ENCODE measurements at places on chromosomes 2 and 18.

DNA sequence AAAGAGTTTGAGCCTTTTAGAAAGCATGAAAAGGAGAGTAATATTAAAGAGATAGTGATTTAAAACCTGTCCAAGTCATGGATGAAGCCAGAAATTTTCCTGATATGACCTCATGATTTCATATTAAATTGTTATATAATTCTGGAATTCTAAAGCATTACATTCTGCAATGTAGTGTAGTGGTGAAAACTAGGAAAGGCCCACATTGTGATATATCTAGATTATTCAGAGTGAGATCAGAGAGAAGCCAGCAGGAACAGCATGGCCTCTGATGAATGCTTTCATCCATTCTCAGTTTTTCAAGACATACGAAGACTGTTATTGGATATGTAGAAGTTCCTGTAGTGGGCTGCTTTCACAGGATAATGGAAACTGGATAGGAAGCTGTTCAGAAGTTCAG, 98.8 kb downstream of the LCLAT1 start:
- no peak for DNase-seq

GRCh38 chr2:126707941-126708340, 52.0 kb downstream of the GYPC start:
- no peak for DNase-seq

- DNase-seq, result peak; percentile 32
These were observed 329.5 kb downstream of the CDH2 start for GRCh38 chr18:27847412-27847811.

- DNase-seq, result no peak
These were observed 171.8 kb downstream of the ASXL3 start for GRCh38 chr18:33749834-33750233.

DNA sequence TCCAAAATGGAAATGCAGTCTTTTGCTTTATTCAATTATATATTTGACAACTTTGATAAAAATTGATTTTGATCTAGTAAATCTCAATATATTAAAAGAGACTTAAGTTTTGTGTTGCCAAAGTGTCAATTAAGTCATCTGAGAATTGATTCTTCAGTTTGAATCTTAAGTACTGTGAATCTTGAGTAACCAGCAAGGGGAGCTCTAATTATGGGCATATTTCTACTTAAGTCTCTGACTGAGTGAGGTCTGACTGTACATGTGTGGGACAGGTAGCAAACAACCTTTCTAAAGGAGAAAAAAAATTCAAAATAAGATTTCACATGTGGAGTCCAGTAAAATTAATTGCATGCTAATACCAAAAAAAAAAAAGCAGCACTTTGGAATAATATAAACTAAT, 503.7 kb upstream of the SLC8A1 start:
- no peak for DNase-seq

- no peak for DNase-seq
These were observed 8.9 kb downstream of the FBXO36 start for GRCh38 chr2:229931241-229931640.

DNA sequence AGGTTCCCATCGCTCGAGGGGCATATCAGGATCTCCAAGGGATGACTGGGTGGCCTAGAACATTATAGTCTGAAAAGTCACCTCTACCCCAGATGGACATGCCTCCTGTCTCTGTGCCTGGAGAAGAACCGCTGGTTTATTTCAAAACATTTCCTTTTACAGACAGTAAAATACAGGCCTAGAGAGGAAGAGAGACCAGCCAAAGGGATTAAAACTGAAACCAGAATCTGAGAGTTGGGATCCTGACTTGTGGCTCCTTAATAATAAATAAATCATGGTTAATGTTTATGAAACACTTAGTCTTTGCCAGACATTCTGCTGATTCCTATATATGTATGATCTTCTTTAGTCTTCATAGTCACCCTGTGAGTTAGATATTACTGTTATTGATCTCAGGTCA, 153.7 kb downstream of the DDX1 start:
- DNase-seq, result no peak

GRCh38 chr2:240286596-240286995, 146.1 kb upstream of the OTOS start:
- no peak for DNase-seq

- DNase-seq, result no peak
These were observed 73.5 kb downstream of the VAPA start for GRCh38 chr18:9987345-9987744.

DNA sequence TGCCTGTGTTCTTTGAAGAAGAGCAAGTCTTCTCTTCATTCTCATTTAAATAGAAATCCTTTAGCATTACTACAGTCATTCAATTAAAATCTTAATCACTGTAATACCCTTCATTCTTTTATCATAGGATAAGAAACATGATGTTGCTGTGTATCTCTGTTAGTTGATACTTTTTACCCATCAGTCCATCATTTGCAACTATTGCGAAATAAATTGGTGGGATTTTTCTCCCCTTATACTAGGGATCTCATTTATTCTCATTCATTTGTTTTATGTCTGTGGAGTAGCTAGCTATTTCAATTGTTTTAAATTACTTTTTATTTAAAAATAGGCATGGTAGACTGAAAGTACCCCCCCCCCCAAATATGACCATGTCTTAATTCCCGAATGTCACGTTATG, 235.3 kb downstream of the KIAA1328 start:
- DNase-seq, result no peak

DNA sequence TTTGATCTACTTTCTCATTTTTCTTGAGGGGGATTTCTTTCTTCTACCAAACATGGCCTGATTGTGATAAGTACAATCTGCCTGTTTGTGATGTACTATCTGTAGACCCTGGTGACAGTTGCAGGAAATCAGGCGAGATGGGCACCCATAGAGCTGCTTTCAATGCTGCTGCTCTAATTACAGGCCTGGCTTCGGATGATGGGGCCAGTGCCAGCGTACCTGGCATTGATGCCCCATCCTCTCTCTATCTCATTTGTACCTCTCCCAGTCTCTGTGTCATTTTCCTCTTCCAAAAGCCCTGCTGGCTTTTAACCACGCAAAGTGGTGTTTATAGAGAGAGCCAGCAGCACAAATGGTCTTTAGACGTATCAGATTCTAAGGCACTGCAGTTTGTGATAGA, 69.9 kb downstream of the KCTD18 start:
- DNase-seq, result no peak

GRCh38 chr18:76486574-76486973, 8.5 kb downstream of the ZNF516 start:
- DNase-seq, result no peak

- no peak for DNase-seq
These were observed 274.0 kb downstream of the NDUFA10 start for GRCh38 chr2:239750929-239751678.

DNA sequence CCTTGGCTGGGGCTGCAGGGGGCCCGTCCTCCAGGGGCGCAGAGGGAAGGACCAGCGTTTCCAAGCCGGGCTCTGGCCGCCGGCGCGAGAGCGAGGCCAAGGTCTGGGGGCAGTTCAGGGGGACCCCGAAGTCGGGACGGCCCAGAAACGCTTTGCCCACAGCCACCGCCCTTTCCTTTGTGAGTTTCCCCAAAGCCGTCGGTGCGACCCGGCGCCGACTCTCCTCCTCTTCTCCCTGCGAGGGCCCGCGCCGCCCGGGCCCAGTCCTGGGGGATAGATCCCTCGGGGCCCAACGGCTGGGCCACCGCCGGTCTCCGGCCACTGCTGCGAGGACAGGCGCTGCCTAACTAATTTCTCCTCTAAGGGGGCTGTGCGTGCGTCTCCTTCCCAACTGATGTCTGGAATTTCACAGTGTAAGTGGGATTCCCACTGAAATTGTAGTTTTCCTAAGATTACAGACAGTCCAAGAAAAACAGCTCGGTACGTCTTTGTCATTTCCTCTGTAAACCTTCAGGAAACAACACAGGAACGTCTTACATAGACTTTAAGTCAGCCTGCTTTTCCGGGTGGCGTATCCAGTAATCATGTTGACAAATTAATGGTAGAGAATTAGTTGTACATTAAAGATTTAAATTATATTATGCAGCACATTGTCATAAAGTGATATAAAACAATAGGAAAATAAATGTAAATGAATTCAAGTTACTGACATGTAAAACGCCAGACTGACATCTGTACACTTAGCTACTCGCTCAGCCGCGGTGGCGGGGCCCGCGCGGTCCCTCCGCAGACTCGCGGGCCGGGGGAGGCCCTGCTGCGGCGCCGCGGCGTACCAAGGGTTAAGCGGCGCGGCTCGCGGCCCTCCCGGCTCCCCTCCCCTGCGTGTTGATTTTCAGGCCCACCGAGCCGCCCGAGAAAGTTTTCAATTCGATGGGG, 139.4 kb upstream of the SIX3 start:
- DNase-seq, result no peak

DNA sequence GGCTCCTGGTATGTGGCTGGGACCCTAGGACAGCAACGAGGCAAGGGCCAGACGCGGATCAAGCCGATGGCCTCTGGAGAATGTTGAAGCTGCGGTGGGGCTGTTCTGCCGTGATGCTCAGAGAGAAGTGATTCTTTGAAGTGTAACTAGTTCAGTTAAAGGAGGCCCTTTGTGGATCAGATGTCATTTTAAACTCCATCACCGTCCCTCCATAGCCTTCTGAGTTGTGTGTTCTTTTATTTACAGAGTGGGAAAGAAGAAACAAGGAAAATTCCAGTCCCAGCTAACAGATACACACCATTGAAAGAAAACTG, 403 bp downstream of the PNO1 start:
- DNase-seq, result no peak

DNA sequence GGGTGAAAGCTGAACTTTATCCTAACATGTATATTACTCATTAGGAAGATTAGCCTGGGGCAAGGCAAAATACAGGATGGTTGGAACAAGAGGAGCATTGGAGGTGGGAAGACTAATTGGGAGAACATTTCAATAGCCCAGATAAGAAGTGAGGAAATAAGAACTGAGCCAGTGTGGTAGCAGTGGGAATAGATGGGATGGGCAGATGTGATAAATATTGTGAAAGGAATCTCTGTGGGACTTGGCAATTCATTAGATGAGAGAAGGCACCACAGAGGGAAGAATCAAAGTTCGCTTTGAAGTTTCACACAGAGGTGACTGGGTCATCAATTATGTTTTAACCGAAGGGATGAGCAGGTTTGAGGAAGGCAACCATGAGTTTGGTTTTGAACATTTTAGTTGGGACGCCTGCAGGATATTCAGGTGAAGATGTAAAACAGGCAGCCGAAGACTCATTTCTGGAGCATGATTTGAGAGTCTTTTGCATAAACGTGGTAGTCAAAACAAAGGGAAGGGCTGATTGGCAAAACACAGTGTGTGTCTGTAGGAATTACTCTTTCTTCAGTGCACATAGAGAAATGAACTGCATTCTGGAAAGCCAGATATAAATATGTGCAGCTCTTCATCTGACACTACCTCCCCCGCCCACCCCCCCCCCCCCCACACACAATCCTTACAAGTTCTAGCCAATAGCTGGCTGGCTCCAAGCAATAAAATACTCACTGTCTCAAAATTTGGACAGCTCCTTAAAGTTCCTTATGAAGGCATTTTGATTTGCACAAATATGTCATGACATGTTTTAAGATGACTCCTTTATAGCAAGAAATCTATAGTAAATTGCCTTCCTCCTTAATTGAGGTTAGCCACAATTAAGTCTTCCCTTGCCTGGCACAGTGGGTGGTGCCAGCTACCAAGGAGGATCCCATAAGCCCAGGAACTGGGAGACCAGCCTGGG, 1.9 kb upstream of the SLC1A4 start:
- DNase-seq, result peak; percentile 71

- DNase-seq, result no peak
These were observed 75.0 kb downstream of the TNS1 start for GRCh38 chr2:217927601-217928323.

- peak; percentile 40 for DNase-seq
These were observed 343.6 kb upstream of the SYT4 start for GRCh38 chr18:43620936-43621335.

DNA sequence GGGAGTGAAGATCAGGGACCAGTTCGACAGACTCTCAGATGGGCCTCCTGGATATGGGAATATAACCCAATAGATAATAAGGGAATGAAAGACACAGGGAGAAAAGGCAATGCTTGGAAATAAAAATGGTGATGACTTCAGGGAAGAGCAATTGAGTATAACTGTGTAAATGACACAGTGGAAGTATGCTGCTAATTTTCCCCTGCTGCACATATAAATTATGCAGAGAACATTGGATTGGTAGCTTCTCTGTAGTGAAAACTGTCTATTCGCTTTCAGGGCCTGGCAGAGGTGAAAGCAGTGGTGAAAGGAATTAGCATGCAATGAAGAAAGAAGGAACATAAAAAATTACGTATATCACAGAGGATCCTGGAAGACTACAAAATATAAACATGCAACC, 398.2 kb upstream of the CDH2 start:
- no peak for DNase-seq

Data from EH (cell line).